ENCODE measurements at places on chromosomes 2 and 18. TPM values are rescaled to one million over a fixed set of nuclear protein-coding genes. Genes with fewer than 3 reads are reported as not detected.

Gene TFCP2L1
- 1.7 TPM for total RNA-seq

GRCh38 chr2:3762771-3763447 lies 59.5 kb downstream of the DCDC2C start:
- no peaks in the 10 kb centered on the region for H3K4me1 ChIP-seq
- H3K27me3 ChIP-seq = no peaks in the 10 kb centered on the region
- H3K27ac ChIP-seq = no peak overlapping the region
- no peak for DNase-seq
- H3K36me3 ChIP-seq = no peaks in the 10 kb centered on the region

Gene GALM
- total RNA-seq = 8.6 TPM

DNA sequence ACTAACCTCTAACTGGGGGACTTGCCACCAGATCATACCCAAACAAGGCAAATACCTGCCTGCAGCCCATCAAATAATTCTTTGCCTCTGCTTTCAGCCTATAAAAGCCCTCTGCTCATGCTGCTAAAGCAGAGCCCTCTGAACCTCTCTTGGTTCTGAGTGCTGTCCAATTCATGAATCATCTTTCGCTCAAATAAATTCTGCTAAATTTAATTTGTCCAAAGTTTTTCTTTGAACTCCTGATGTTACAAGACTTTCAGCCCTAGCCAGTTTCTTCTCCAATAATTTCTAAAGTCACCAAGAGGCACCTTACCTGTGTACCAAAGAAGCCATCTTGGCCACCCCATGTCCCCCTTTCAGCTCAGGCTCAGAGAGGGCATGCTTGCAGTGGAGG lies 72.0 kb downstream of the MRO start:
- no peak for DNase-seq
- H3K4me1 ChIP-seq = no peaks in the 10 kb centered on the region
- H3K36me3 ChIP-seq = no peaks in the 10 kb centered on the region
- H3K27me3 ChIP-seq = peaks cover 2% of the 10 kb centered on the region
- no peak overlapping the region for H3K4me3 ChIP-seq

Gene ALPI
- not detected for total RNA-seq

DNA sequence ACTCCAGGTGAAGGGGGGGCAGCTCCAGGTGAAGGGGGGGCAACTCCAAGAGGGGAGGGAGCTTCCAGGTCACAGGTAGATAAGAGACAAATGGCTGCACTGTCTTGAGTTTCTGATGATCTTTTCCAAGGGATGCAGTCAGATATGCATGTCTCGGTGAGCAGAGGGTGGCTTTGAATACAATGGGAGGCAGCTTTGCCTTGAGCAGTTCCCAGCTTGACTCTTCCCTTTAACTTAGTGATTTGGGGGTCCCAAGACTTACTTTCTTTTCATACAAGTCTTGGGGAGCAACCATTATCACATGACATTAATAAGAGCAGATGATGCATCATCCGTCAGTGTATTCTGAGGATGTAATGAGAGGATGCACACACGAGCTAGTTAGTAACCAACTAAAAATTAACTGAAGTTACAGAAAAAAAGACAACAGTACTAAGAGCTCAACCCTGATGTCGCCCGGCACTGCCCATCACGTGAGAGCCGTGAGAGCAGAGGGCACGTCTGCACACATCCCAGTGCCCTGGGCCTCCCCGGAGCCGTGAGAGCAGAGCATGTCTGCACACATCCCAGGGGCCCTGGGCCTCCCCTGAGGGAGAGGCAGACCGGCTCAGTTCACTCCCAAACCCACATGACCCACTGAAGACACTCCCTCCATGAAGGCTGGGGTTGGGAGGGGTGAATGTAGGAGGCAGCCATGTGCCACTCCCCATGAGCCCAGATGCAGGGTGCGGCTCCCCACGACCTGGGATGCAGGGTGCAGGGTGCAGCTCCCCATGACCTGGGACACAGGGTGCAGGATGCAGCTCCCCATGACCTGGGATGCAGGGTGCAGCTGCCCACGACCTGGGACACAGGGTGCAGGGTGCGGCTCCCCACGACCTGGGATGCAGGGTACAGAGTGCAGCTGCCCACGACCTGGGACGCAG lies 39.4 kb downstream of the PXDN start:
- no peaks in the 10 kb centered on the region for H3K27me3 ChIP-seq
- no peak overlapping the region for H3K4me3 ChIP-seq
- H3K36me3 ChIP-seq = no peaks in the 10 kb centered on the region
- DNase-seq = no peak

Measured in aorta (tissue), 5 donors.